Cardiac septum (tissue), 1 donor: ENCODE measurements at places on chromosomes 1 and 21. TPM values are rescaled to one million over a fixed set of nuclear protein-coding genes. Genes with fewer than 3 reads are reported as not detected.

DNA sequence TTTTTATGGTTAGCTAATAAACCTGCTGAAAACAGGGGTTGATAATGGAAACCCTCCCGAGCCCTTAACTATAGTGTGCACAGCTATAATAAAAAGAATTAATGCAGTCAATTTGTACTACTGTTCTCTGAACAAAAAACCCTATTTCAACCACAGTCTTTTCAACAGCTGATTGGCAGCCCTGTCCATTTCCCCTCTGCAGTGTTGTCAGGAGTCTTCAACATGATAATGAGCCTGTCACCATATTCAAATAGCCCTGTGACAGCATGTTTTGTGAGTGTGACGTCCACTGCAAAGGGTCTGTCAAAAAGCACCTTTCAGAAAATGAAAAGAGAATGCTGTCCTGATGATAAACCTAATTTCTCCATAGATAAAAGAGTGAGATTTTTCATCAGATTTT is 92.7 kb downstream of the ESRRG start:
- DNase-seq = no peak

GRCh38 chr21:36605426-36605825 is 93.5 kb upstream of the SIM2 start:
- no peak for DNase-seq

GRCh38 chr1:104797982-104798381 is 1048.3 kb downstream of the AMY1C start:
- DNase-seq = no peak

The HSF2BP gene
- total RNA-seq = not detected

GRCh38 chr21:33101300-33101911 is 31.5 kb downstream of the OLIG1 start:
- no peak for DNase-seq

GRCh38 chr1:44603718-44604117 is 70.6 kb downstream of the TMEM53 start:
- DNase-seq = no peak

DNA sequence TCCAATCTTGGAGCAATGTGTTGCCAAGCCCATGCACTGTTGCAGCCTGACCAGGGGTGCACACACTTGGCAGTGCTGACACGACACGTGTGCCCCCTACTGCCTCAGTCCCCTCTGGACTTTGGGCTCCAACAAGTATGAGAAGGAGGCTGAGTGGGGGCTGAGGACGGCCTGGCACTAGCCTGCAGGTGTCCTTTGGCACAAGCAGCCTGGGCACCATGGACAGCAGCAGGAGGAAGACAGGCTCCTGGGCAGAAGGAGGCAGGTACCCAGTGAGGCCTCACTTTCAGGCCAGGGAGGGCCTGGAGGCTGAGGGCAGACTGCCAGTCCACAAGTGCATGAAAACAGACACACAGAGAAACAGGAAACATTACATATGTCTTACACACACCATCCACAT is 1702.9 kb upstream of the B3GALT2 start:
- DNase-seq = no peak

GRCh38 chr1:115411371-115412063 is 73.5 kb upstream of the NGF start:
- DNase-seq = no peak

DNA sequence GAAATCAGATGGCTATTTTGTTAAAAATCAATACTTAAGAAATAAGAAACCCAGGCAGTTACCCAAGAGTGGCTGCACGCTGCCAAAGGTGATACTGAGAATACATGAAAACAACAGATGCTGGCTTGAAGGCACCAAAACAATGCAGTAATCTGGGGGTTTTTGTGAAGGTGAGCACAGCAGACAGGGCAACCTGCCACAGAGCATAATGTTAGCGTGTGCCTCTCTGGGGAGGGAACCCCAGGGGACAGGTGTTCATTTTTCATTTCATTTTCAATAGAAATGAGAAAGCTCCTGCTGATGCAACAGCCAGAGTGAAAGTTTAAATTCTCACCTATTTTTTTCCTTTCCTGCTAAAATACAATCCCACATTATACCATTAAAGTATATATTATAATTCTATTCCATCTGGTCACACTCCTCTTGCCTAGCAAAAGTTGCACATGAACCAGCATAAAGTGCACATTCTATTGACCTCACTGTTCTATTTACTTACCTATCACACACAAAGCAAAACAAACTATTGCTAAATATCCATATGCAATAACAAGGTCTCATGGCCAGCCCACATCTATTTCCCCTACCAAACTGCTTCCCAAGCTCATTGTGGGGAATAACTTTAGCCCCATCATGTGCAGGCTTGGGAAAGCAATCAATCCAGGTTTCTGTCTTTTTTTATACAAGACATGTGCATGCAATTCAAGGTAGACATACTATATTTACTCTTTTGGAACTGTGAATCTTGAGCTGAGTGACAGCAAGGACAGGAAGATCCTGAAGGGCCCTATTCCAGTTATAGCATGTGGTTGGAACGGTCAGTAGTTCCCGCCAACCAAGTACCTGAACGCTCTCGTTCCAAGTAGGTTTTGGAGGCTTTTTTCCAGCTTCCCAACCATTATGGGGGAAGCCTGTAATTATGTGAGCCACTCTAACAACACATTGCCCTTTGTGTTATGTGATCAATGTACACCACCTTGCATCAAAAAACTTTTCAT is 173.6 kb downstream of the RERE start:
- DNase-seq = no peak

DNA sequence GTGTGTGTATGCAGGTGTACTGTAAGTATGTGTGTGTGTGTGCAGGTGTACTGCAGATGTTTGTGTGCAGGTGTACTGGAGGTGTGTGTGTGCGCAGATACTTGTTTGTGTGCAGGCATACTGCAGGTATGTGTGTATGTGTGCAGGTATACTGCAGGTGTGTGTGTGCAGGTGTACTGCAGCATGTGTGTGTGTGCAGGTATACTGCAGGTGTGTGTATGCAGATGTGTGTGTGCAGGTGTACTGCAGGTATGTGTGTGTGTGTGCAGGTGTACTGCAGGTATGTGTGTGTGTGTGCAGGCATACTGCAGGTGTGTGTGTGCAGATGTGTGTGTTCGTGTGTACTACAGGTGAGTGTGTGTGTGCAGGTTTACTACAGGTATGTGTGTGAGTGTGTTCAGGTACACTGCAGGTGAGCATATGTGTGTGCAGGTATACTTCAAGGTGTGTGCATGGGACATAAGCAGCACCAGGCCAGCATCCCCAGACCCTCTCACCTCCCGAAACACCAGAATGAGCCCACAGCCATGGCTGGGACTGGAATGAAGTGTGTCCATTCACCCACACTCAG is 97.5 kb downstream of the DMRTB1 start:
- peak; percentile 31 for DNase-seq

DNA sequence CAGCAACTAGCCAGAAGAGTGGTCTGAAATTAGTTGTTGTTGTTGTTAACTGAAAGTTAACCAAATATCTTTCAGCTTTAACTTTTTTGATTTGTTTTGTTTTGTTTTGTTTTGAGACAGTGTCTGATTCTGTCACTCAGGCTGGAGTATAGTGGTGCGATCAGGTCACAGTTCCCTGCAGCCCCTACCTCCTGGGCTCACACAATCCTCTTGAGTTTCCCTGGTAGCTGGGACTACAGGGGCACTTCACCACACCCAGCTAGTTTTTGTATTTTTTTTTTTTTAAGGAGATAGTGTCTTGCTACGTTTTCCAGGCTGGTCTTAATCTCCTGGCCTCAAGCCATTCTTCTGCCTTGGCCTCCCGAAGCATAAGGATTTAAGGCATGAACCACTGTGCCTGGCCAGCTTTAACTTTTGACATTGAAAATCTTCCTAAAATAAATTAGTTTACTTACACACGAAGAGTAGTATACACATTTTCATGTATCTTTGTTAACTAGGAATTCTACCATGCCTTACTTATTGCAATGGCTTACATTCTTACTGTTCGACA is 45.0 kb downstream of the GNG12 start:
- DNase-seq = no peak

DNA sequence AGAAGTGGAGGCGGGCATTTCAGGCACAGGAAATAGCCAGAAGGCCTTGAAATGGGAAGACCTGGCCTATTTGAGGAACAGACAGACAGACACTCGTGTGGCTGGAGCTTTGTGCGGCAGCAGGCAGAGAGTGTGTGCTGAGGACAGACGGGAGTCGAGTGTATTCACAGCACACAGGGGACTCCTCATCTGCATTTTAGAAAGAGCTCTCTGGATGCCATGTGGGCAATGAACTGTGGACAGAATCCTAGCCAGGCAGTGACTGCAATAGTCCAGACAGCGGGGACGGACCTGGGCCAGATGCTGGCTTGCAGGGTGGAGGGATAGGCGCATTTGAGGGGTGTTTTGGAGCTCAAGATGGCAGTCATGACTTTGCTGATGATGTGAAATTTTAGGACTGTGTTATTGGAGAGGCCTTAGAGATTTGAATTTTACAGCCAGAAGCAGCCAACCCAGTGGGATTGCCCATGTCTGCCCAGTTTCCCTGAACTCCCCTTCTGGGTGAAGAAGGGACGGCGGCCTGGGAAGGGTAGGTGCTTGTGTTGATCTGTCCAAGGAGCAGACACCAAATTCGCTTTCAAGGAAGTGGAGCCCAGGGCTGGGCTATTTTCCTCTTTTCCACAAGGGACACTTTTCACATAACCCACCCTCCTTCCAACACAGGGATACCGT is 43.7 kb downstream of the CHAF1B start:
- no peak for DNase-seq

The AVPR1B gene
- not detected for total RNA-seq

DNA sequence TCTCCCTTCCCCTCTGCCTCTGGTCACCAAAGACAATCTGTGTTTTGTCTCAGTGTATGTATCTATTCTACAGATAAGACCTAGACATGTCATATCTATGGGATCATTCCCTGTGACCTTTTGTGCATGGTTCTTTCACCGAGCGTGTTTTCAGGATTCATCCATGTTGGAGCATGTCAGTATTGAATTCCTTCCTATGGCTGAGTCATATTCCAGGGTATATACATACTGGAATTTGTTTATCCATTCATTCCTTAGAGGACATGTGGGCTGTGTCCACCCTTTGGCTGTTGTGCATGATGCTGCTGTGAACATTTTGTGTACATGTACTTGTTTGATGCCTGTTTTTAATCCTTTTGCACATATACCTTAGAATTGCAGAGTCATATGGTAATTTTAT is 69.9 kb downstream of the NFASC start:
- DNase-seq = no peak

DNA sequence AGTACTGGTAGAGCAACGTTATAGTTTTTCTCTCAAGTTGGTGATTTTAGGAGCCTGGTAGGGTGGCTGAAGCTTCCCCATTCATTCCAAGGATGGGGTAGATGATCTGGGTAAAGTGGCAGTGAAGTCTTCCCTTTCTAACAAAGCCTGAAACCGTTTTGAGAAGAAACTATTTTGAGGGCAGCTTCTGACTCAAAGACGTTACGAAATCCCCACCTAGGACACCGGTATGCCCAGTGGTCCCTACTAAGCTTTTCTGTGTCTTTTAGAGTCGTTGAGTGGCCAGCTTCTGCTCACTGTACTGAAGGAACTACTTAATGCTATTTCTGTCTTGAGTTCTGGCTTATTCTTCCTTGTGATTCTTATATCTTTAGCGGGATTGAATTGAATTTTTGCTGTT is 1.4 kb downstream of the WDTC1 start:
- no peak for DNase-seq

- no peak for DNase-seq
These were observed at the start of gene KRTAP20-3 for GRCh38 chr21:30642564-30642963. Gene KRTAP20-3 (plus strand): TSS chr21:30642864.

GRCh38 chr1:54851406-54851805 is 35.6 kb downstream of the DHCR24 start:
- DNase-seq = no peak

The ATP6V1G3 gene
- total RNA-seq = not detected

- peak; percentile 65 for DNase-seq
These were observed at the start of gene L1TD1 for GRCh38 chr1:62194651-62195544. Gene L1TD1 (plus strand): TSS chr1:62194849. CDS start chr1:62206629, 11,780 bp downstream.

DNA sequence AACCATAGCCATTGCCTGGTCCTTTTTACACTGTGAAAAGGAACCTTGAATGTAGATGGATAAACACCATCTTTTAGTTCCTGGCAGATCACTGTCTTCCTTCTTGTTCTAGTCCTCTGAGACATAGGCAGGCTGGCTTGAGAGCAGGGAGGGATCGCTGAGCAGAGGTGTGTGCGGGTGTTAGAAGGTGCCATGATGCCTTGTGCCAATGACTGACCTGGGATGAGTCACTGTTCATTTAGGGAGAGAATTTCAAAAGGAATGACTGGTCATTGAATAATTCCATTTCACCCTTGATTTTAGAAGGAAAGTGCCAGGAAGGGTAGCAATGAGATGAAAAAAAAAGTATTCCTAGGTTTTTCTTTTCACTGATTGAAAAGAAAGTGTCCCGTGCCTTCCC is 383.9 kb downstream of the KIF26B start:
- DNase-seq = no peak

DNA sequence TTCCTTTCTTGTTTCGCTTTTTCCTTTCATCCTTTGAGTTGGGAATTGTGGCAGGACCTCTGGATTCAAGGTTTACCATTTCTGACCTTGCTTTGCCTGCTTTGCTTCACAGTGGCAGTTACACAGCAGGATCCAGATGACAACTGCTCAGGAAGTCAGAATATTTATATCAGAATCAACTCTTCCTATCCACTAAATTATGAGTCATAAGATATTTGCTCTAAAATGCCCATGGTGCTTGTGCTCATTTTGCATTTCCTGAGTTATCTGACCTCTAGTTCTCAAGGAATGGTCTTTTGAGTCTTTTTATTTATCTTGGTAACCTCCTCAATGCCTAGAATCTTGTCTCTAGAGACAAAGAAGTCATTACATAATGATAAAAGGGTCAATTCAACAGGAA is 290.8 kb downstream of the LRRC7 start:
- DNase-seq = no peak

- no peak for DNase-seq
These were observed 161.4 kb upstream of the ARHGEF16 start for GRCh38 chr1:3292868-3293562.

DNA sequence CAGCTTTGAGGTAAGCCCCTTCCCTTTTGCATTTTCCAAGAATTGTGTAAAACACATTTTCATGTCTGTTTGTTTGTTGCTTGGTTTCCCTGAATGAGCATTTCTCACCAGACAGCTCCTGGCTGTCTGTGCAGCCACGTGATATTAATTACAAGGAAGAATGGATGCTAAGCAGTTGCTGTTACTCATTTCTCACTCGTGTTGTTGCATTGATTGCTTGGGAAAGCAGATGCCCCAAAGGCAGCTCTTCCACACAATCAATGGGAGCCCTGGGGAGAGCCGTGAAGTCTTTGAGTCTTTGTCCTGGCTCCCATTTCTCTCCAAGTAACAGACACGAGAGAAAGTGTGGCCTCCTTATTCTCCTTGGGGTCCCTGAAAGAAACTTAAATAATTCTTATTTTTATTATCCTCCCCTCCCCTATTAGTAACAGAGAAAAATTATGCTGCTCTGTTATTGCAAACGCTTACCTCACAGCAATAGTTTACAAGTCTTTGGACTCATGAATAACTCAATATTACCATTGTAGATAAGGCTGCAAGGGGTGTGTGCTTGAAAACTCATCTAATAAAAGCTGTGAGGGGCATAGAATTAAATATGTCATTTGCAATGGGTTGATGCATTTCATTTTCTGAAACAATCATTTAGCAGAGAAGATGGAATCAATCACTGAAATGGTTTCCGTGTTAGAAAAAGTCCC is 127.7 kb upstream of the CAMK1G start:
- DNase-seq = no peak

GRCh38 chr1:239123260-239123659 is 263.1 kb upstream of the CHRM3 start:
- DNase-seq = no peak
